ENCODE measurements at places on chromosomes 5 and 9.

GRCh38 chr5:129361441-129362025, 98.6 kb upstream of the ADAMTS19 start:
- DNase-seq: no peak

DNA sequence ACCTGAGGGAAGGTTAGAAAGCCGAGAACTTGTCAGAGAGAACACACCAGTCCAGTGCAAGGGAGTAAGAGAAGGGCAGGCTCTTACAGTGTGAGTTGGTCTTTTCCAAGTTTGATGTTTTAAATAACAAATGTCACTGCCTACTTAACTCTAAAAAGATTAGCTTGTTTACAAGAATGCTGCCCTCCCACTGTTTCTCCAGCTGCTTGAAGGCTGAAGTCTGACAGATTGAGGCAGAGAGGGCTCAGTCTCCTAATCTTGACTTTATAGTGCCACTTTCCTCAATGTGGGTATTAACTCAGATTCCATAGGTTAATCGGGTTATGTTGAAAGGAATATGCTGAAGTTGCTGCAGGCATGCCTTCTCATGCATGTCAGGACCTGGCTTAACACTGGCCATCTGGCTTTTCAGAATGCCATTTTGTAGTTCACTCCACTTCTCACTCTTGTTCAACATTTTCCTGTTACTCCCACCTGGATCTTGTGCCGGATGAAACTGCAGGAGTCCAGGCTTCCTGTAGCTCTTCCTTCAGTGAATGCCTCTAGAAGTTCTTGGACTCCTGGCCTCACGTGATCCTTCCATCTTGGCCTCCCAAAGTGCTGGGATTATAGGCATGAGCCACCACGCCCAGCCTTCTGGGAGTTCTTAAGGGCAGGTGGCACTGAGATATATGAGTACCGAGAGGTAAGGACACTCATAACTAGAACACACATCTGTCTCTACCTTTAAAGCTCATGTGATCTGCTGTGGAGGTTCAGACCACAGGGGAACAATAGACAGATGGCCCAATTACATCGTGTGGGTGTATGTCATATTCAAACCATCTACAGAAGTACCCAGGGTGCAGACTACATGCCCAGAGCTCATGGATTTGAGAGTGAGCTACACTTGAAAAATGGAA, 249.7 kb downstream of the ARHGAP26 start:
- DNase-seq: no peak

- DNase-seq: no peak
Measured at GRCh38 chr5:86115164-86115563, 502.6 kb upstream of the COX7C start.

- no peak for DNase-seq
Measured at GRCh38 chr5:180215783-180216630, 7.0 kb upstream of the RASGEF1C start.

GRCh38 chr9:37471942-37472684, 6.9 kb upstream of the ZBTB5 start:
- no peak for DNase-seq

- no peak for DNase-seq
Measured at GRCh38 chr5:156000115-156000514, 326.8 kb upstream of the SGCD start.

DNA sequence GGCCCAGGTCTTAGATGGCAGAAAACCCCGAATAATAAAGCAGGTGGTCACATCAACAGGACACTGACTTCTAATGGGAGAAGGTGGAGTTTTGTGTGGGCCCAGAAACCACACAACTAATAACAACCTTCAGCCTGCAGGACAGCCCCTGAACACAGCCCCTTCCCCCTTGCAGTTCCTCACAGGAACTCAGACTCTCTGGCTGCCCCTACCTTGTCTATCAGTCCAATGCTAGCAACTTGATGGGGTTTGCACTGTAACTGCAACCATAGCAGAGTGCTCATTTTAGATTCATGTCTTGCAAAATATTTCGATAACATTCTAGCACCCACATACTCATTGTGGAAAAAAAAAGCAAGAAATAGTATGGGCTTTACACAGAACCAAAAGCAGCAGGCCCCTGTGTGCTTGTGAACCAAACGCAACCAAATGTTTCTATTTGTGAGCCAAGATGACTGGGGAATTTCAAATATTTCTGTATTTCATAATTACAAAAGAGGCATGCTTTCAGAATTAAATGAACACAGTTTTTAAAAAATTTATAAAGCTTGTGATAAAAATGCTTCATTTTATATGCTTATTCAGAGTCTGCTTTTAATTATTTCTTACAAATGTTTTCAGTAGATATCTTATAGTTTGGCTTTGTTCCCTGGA, 62.7 kb upstream of the PDE4D start:
- DNase-seq: no peak

DNA sequence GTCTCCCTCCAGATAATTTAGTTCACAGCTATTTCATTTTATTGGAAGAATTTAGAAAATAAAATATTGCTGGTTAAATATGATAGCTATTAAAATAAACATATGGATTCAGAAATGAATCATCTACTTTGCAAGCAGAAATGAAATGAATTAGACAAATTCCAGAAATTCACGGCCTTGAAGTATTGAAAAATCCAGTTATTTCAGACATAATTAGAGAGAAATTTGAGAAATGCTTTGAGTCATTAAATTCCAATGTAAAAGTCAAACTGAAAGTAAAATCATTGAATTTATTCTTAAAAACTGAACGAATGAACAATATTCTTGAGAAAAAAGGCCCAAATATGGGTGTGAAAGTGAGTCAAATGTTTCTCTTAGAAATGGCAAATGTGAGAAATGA, 632.6 kb upstream of the EDIL3 start:
- no peak for DNase-seq

DNA sequence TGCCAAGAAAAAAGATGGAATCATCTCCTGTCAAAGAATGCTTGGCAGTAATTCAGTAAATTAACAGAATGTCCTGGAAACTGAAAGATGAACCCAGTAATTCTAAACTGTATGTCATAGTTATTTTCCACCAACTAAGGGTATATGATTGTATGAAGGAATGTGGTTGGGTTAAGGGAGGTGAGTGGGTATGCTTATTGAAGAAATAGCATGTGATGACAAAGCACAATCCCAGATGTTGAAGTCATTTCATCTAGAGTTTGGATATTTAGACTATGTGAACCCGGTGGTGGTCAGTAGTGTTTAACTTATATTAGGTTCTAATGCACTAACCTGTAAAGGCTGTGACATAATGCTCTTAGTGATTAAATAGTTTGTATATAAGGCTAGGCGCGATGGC, 87.3 kb downstream of the CDKN2A start:
- no peak for DNase-seq

- no peak for DNase-seq
Measured at GRCh38 chr9:87095951-87096350, 148.6 kb upstream of the GAS1 start.

- DNase-seq: no peak
Measured at GRCh38 chr5:96660971-96661854, 963 bp upstream of the CAST start.

- DNase-seq: no peak
Measured at GRCh38 chr9:89425921-89426383, 72.0 kb downstream of the SEMA4D start.

DNA sequence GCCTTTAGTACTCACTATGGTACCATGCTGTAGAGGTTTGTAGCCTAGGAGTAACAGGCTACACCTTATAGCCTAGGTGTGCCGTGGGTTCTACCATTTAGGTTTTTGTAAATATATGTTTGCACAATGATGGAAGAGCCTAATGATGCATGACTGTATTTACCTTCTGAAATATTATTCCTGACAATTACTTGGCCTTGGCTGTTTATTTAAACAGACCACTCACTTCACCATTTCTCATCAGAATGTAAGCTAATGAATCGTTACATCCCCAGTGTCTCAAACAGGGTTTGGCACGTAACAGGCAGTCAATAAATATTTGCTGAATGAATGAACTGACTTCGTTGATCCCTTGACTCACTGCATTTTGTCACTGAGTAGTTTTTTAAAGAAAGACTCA, 93.1 kb downstream of the MED27 start:
- no peak for DNase-seq

GRCh38 chr9:19493174-19493811, 84.5 kb downstream of the ACER2 start:
- DNase-seq: peak; percentile 19

GRCh38 chr9:127154003-127154389, 31.6 kb upstream of the ANGPTL2 start:
- no peak for DNase-seq

GRCh38 chr5:60020457-60020856, 126.9 kb upstream of the PDE4D start:
- no peak for DNase-seq

- DNase-seq: no peak
Measured at GRCh38 chr9:83744206-83744605, 36.4 kb upstream of the UBQLN1 start.

DNA sequence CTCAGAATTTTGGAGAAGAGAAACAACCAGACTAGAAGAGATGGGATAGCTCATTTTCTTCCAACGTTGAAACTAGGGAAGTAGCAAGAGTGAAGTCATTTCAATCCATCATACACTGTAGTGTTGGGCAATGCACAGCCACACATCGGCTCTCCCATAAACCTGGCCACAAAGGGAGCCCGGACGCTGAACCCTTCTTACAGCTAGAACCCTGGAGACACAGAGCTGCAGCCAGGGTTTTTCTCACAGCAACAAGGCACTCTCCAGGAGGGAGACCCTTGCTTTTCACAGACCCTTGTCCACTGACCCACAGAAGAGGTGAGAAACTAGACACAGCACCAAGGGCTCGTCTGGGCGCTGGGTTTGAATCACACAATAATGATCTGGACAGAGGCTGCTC, 101.4 kb upstream of the FSTL4 start:
- no peak for DNase-seq

DNA sequence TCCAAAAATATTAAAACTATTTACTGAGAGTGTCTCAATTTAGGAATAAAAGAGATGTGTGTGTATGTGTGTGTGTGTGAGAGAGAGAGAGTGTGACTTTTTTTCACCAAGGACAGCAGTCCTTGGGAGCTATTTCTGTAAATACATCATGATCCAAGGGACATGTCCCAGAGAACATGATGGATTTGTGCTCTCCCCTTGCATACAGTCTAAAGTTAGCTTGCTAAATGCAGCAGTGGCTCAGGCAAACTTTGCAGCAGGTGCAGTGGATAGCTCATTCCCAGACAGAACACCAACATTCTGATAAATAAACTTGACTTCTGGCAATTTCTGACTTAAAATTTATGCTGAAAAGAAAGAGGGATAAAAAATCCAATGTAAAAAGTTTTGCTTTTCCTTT, 55.4 kb upstream of the SGCD start:
- no peak for DNase-seq

DNA sequence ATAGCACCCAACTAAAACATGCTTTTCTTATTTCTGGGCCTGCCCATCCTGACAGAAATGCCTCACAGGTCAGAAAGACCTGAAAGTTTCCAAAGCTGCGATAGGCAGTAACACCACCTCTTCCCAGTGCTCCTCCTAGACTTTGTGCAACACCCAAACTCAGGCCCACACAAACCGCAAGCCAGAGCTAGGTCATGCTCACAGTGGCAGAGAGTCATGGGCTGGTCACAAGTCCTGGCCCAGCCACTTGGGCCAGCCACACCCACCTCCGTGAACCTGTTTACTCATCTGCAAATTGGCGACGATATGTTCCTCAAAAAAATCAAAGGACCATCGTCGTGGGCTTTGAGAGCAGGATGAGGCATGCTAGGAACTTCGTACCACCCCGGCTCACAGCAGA, 44.0 kb upstream of the SLC25A51 start:
- DNase-seq: no peak

DNA sequence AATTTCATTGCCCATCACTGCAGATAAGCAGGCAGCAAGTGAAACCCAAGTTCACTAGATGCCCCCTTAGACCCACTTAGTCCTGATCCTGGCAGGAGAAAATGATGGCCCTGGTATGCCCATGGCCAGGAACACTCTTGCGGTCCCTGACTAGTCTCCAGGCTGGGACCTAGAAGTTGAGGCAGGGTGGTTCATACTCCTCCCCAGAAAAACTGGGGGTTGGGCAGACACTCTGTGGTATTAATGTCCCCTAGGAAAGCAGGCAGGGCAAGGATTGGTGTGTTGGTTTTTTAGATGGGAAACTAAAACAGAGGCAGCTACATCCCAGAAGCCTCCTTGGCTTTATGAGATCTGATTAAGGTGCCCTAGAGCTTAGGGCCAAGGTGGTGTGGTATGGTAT, 13.1 kb downstream of the LHX6 start:
- DNase-seq: no peak

GRCh38 chr5:121503111-121503840, 348.4 kb upstream of the FTMT start:
- no peak for DNase-seq

- DNase-seq: no peak
Measured at GRCh38 chr5:144504929-144505577, 334.4 kb downstream of the KCTD16 start.

- DNase-seq: no peak
Measured at GRCh38 chr5:179321206-179321987, 23.9 kb downstream of the ADAMTS2 start.

DNA sequence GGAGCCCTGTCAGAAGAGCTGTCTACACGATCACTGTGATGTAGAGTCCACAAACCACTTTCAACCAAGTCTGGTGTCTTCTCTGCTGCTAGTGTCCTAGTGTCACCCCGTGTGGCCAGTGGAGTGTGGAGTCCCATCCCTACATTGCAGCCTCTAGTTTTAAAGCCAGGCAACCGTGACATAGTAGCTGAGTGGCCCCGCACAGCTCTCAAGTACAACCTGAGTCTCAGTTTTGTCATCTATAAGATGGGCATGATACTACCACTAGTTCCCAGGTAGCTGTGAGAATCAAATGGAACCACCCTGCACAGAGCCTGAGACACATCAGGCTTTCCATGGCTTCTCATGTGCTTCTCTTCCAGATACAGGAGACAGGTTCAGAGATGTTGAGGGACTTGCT, 43.2 kb upstream of the AKNA start:
- DNase-seq: no peak

GRCh38 chr5:61200582-61201155, 38.4 kb upstream of the SMIM15 start:
- DNase-seq: no peak

GRCh38 chr9:19049917-19050636, 850 bp downstream of the RRAGA start:
- no peak for DNase-seq

Measured in thoracic aorta (tissue), 2 donors.